ENCODE measurements at places on chromosomes 7 and 10. TPM values are rescaled to one million over a fixed set of nuclear protein-coding genes. Genes with fewer than 3 reads are reported as not detected.

DNA sequence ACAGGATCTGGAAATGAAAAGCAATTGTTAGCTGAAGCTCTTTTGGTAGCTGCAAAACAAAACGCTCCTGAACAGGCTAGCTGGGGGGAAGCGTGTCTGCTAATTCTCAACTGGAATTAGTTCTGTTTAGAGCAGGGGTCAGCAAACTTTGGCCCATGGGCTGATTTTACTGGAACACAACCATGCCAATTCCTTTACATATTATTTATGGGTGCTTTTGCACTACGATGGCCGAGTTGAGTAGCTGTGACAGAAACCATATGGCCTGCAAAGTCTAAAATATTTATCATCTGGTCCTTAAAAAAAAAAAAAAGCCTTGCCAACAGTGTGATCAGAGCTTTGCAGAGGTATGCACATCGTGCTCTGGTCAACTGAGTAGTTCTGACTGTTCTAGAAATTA is 108.4 kb upstream of the PDLIM1 start:
- DNase-seq: no peak

DNA sequence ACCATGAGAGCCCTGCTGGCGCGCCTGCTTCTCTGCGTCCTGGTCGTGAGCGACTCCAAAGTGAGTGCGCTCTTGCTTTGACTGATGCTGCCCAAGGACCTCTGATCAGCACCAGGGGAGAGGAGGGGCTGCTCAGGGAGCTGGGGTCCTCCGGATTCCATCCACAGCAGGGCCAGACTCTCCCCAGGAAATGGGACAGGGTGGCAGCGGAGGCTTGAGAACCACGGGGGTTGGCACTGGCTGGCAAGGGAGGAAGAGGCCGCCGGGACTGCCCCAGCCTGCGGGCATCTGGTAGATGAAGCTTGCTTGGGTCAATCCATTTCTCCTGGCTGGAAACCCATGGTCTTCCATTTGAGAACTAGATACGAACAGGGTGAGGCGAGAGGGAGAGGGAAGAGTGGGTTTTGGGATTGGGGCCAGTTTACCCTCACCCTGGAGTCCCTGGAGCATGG is 647 bp downstream of the PLAU start:
- no peak for DNase-seq

DNA sequence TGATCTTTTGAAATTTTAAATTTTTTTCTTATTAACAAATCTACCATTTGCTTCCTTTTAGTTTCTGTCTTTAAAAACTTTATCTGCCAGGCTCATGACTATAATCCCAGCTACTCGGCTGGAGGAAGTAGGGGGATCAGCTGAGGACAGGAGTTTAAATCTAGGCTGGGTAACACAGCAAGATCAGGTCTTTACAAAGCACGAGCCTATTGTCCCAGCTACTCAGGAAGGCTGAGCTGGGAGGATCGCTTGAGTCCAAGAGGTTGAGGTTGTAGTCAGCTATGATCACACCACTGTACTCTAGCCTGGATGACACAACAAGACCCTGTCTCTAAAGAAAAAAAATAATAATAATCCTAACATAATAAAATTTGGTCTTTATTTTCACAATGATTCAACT is 17.5 kb downstream of the DPY19L1 start:
- DNase-seq: no peak

GRCh38 chr7:69341288-69341687 is 257.0 kb upstream of the AUTS2 start:
- no peak for DNase-seq

- no peak for DNase-seq
Measured at GRCh38 chr10:102545997-102546396, 42.2 kb downstream of the SUFU start.

DNA sequence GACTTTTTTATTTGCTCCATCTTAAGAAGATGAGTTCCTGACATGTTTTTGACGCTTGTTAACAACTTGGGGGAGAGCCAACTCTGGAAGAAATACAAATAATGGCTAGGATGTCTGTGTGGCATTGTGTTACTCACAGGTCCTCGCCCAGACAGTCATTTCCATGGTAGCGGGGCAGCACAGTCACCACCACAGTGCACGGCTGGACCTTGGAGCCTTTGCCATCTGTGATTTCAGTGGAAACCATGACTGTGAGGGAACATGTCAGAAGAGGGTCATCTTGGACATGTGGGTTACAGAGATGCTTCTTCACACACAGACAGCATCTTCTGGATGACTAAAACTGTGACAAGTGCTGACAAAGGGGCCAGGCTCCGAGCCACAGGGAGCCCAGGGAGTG is 74.5 kb downstream of the PKD1L1 start:
- no peak for DNase-seq

DNA sequence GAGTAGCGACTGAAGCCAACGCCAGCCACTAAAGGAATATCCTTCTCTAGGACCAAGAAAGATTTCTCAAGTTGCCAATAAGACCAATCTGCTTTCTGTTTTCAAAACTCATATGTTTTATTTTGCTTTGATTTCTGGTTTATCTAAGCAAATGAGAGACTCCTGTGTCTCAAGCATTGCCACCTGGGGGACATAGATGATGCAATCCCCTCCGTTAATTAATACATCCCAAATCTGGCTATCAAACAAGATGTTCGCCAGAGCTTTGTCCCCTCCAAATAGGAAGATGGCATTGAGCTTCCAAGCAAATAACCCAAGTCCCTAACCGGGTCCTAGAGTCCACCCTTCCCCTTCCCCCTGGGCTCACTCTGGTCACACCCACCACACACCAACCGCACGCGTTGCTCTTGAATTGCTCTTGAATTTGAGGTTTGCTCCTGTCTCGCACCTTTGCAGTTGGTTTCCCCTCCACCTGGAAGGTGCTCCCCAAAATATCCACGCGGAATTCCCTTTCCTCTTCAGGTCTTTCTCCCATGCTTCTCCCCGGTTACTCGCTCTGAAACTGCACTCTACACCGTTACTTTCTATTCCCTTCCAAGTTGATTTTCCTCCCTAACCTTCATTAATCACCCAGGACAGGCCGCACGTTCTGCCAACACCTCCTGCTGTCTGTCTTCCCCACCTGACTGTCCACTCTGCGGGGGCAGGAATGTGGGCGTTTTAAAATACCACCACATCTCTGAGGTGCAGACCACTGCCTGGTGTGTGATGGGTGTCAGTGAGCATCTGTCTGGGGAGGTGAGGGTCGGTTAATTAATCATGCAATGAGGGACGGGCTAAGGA is 64.1 kb upstream of the RNF32 start:
- no peak for DNase-seq

DNA sequence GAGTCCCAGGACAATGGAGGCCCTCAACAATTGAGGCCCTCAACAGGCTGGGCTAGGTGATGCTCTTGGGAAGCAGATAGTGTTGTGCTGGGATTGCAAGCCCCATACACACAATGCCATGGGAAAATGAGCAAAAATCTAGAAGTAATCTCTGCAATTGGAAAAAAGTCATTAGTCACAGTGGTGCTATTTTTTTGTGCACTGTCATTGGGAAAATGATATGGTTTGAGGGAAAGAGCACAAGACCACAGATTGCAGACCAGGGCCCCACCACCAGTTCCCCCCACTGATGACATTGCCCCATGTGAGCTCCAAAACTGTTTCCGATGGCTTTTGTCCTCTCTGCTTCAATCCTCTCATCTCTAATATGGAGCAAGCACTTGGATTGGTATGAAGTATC is 1.9 kb downstream of the KCTD7 start:
- no peak for DNase-seq

DNA sequence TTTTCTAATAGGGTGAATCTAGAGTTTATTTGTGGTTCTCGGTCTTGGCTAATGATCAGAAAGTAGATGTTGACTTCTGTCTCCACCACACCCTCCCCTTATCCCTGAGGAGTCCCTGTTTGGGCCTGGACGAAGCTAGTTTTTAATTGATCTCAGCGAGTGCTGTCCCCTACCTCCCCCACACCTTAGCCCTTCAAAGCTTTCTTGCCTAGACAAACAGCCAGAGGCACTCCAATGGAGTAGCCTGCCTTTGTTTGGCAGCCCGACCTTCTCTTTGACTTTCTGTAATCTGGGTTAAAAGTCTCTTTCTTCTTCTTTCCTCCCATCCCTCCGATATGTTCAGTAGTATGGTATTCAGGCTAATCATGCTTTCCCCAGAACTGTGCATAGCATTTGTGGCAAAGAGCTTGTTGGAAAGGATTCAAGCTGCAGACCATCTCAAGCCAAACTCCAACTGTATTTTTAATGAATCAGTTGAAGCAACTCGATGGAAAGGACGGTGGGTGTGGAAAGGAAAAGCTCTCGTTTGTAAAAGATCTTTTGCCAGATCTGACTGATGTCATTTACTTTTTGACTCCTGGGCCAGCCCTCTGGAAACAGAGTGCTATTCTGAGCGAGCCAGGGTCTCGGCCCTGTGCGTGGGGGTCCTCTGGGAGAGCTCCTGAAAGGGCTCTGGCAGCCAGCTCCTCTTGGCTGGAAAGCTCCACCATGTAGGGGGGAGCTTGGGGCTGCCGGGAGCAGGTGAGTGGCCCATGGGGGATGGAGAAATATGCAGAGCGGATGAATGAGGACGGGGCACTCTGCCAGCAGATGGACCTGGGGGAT is 4.5 kb downstream of the FAM180A start:
- DNase-seq: no peak

GRCh38 chr7:107994421-107995030 is 8.4 kb downstream of the LAMB1 start:
- no peak for DNase-seq

- DNase-seq: no peak
Measured at GRCh38 chr10:123847686-123848432, 43.7 kb downstream of the CPXM2 start.

- DNase-seq: no peak
Measured at GRCh38 chr7:1622441-1622840, 47.6 kb upstream of the ELFN1 start.

GRCh38 chr10:30984563-30985328 is 46.9 kb downstream of the ZNF438 start:
- DNase-seq: no peak

DNA sequence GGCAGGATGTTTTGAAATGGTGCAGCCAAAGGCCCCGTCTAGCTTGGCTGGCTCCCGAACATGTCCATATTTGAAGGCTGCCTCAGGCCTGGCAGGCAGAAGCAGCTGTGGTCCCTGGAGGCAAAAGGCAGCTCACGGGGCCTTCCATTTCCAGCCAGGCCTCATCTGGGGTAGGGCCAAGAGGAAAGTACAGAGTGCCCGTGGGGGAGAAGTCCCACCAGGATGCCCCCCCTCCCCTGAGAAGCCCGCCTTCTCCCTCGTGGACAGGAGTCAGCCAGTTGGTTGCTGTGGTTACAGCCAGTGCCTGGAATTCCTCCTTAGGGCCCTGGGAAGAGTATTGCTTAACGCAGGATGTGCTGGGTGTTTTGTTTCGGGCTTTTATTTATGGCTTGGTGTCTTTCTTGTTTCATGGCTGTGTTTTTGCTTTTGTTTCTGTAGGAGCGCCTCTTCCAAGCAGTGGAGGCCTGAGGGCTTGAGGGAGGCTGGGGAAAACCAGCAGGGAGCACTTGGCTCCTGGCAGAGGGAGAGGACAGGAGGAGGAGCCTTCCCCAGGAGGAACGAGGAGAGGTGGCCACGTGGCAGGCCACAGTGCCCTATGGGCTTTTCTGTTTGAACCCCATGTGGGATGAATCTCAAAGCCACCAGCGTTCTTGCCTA is 45.4 kb downstream of the CHST3 start:
- DNase-seq: peak; percentile 46

DNA sequence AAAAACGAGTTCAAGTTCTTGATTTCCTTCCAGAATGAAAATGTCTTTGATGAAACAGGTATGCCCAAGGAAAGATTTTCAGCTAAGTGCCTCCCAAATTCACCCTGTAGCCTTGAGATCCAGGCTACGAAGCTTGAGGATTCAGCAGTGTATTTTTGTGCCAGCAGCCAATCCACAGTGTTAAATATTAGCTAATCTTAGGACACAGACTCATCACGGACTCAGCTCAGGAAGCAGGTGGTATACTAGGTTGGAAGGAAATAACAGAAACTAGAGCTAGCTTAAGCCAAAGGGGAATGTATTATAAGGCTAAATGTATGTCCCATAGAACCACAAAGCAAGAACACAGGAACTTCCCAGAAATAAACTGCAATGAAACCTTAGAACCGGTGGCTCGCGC is 151.0 kb upstream of the PRSS1 start:
- no peak for DNase-seq

DNA sequence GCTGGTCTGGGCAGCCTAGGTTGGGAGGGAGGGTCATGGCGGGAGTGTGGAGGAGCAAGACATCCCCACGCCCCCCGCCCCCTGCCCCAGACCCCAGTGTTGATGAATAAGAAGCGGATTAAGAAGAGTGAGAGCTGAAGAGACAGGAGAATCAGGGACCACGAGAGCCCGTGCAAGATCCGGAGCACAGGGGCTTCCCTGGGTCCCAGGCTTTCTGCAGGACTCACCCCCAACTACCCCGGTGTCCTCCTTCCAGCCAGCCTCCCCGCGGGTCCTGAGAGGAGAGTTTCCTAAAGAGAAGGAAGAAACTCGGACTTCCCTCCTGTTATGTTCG is 20.1 kb downstream of the GHRHR start:
- DNase-seq: no peak

- DNase-seq: no peak
Measured at GRCh38 chr7:24578052-24578451, 4.8 kb downstream of the PALS2 start.

DNA sequence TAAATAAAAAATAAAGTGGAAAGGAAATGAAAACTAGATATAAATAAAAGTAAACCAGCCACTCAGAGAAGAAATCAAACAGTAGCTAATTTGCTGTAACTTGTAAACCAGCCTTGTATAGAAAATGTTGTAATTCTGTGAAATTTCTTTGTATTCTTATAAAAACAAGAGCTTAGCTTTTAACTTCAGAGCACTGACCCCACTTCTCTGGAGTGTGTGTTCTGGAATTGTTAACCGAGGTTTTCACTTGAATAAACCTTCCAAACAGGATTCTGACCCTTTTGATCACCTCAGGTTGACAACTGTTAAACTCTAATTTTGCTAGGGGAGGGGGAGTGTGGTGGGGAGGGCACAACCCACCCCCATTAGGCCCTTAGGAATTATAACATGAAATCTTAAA is 151.9 kb upstream of the TRIM24 start:
- no peak for DNase-seq

Gene PON3
- 4.0 TPM for total RNA-seq

Gene AGK
- 18.5 TPM for total RNA-seq

Gene FANK1
- total RNA-seq: 5.9 TPM

Gene CREB3L2
- total RNA-seq: 39.2 TPM

Gene WNT16
- not detected for total RNA-seq

Gene SUGCT
- total RNA-seq: 10.3 TPM

Gene TEX47
- not detected for total RNA-seq

Gene CYP3A5
- total RNA-seq: 112 TPM

Gene PNPLA8
- total RNA-seq: 23.2 TPM

Gene VOPP1
- 85.5 TPM for total RNA-seq

All from left colon (tissue), 2 donors.